Aortic smooth muscle cell (primary cell): ENCODE measurements at places on chromosomes 5 and 9. TPM values are rescaled to one million over a fixed set of nuclear protein-coding genes. Genes with fewer than 3 reads are reported as not detected.

HAVCR2 gene
- 0.26 and 0.56 TPM in 2 replicates for total RNA-seq

HINT2 gene
- 38.2 and 39.0 TPM in 2 replicates for total RNA-seq

DHFR gene
- total RNA-seq: 18.5 and 25.5 TPM in 2 replicates

DNAH5 gene
- total RNA-seq: 0.06 and 0.13 TPM in 2 replicates

CORO2A gene
- total RNA-seq: under 0.01 and 0.06 TPM in 2 replicates

RAPGEF1 gene
- total RNA-seq: 16.5 and 20.4 TPM in 2 replicates

DMRT3 gene
- total RNA-seq: not detected in 2 replicates

TRMT10B gene
- total RNA-seq: 3.3 and 4.6 TPM in 2 replicates

RNF183 gene
- not detected in 2 replicates for total RNA-seq

SHLD3 gene
- 3.0 and 3.2 TPM in 2 replicates for total RNA-seq

FGF1 gene
- total RNA-seq: 8.5 and 12.6 TPM in 2 replicates

PRUNE2 gene
- 50.7 and 65.3 TPM in 2 replicates for total RNA-seq

IFNA8 gene
- total RNA-seq: not detected in 2 replicates

ARHGEF28 gene
- 8.5 and 18.7 TPM in 2 replicates for total RNA-seq

PRSS3 gene
- total RNA-seq: 40.8 and 55.5 TPM in 2 replicates

IFNK gene
- not detected in 2 replicates for total RNA-seq

PCDHB6 gene
- 0.13 and 0.37 TPM in 2 replicates for total RNA-seq

HMCN2 gene
- 0.06 and 0.13 TPM in 2 replicates for total RNA-seq

OTP gene
- not detected in 2 replicates for total RNA-seq

FOXE1 gene
- total RNA-seq: not detected in 2 replicates

TCF7 gene
- total RNA-seq: 1.2 and 2.8 TPM in 2 replicates

EIF4EBP3 gene
- total RNA-seq: 1.2 and 1.8 TPM in 2 replicates

STING1 gene
- total RNA-seq: 57.2 and 98.0 TPM in 2 replicates

ASPN gene
- 1.7 and 19.8 TPM in 2 replicates for total RNA-seq

WNK2 gene
- total RNA-seq: not detected in 2 replicates

ADAMTS12 gene
- 3.7 and 5.3 TPM in 2 replicates for total RNA-seq

CCNB1 gene
- total RNA-seq: 81.9 and 124 TPM in 2 replicates

SLC36A2 gene
- not detected in 2 replicates for total RNA-seq

PLEKHG4B gene
- total RNA-seq: not detected in 2 replicates

ANKRD31 gene
- total RNA-seq: 0.06 and 0.13 TPM in 2 replicates

SHISAL2B gene
- not detected in 2 replicates for total RNA-seq

FCN2 gene
- not detected in 2 replicates for total RNA-seq

FGFR4 gene
- 0.25 and 0.66 TPM in 2 replicates for total RNA-seq

TSSK1B gene
- total RNA-seq: under 0.01 and 0.13 TPM in 2 replicates

CRB2 gene
- not detected in 2 replicates for total RNA-seq

BASP1 gene
- total RNA-seq: 71.1 and 93.8 TPM in 2 replicates

PCDHGB6 gene
- 3.3 and 4.7 TPM in 2 replicates for total RNA-seq

RABEPK gene
- total RNA-seq: 35.4 and 41.2 TPM in 2 replicates

SV2C gene
- under 0.01 TPM in 1 of 2 replicates, not detected in the other for total RNA-seq

C9orf153 gene
- total RNA-seq: 0.25 and 0.26 TPM in 2 replicates

PCSK5 gene
- 7.1 and 9.4 TPM in 2 replicates for total RNA-seq

SSNA1 gene
- 73.2 and 78.1 TPM in 2 replicates for total RNA-seq

KDM4C gene
- total RNA-seq: 30.3 and 33.3 TPM in 2 replicates

IPPK gene
- 14.9 and 16.0 TPM in 2 replicates for total RNA-seq

FRRS1L gene
- total RNA-seq: not detected in 2 replicates

FAM200C gene
- total RNA-seq: 3.0 and 3.7 TPM in 2 replicates

STPG3 gene
- not detected in 2 replicates for total RNA-seq

GABRA6 gene
- not detected in 2 replicates for total RNA-seq

SAPCD2 gene
- total RNA-seq: 5.1 and 7.7 TPM in 2 replicates

KCNMB1 gene
- total RNA-seq: 0.99 and 1.3 TPM in 2 replicates

ATG10 gene
- 7.3 and 10.9 TPM in 2 replicates for total RNA-seq

TMEM203 gene
- 28.7 and 34.1 TPM in 2 replicates for total RNA-seq

TLR4 gene
- total RNA-seq: 88.0 and 89.8 TPM in 2 replicates
